Inflammatory macrophage treated with lipopolysaccharide for 4 hours (primary cell): ENCODE measurements at places on chromosomes 1 and 21.

DNA sequence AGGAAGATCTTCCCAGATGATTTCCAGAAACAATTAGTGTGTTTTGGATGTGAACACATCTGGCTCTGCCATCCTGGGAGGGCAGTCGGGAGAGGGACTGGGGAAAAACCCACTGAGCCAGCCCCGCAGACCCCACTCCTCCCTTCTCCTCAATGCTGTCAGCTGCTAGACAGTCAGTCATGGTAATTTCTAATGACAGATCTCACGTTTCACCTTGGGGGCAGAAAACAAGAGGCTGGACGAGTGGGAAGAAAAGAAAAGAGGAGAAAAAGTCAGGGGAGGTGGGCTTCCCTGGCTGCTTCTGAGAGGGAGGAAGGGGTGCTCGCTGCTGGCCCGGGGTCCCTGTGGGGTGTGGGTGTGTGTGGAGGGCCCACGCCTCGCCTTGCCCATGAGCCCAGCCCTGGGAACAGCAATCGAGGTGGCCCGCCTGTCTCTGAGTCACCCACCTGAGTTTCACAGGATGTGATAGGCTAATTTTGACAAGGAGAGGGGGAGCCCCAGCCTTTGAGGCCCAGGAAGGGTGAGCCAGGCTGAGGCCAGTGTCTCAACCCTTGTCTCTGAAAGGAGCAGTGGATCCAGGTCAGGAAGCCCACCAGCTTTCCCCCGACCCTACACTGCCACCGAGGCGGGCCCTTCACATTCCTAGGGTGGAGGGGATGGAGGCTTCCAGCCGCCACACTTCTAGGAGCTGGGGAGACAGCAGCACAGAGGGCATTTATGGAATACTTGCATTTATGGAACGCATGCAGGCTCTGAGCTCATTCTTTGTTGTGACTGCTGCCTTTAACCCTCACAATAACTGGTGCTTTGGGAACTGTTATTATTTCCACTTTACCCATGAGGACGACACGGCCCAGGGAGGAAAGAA is 49.1 kb upstream of the IFNLR1 start:
- no peak for DNase-seq

- peak; percentile 13 for DNase-seq
Measured at GRCh38 chr1:33219886-33220661, 36.2 kb upstream of the ZNF362 start.

DNA sequence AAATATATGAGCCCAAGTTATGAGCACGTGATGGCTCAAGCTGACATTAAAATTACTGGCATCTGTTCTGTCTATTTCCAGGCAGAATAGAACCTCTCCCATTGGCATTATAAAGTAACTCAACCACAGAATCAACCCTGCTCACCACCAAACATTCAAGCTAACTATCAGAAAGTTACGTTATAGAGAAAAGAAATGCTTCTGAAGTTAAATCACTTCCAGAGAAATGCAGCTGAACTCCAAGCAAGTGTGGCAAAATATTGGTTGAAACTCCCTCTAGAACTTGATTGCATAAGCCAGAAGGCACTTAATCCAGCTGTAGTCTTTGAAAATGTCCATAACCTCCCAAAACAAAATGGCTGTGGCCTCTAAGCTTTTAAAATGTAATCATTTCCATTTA is 36.2 kb upstream of the UBE2U start:
- no peak for DNase-seq

- no peak for DNase-seq
Measured at GRCh38 chr1:158101927-158102326, 78.8 kb upstream of the CD1D start.

DNA sequence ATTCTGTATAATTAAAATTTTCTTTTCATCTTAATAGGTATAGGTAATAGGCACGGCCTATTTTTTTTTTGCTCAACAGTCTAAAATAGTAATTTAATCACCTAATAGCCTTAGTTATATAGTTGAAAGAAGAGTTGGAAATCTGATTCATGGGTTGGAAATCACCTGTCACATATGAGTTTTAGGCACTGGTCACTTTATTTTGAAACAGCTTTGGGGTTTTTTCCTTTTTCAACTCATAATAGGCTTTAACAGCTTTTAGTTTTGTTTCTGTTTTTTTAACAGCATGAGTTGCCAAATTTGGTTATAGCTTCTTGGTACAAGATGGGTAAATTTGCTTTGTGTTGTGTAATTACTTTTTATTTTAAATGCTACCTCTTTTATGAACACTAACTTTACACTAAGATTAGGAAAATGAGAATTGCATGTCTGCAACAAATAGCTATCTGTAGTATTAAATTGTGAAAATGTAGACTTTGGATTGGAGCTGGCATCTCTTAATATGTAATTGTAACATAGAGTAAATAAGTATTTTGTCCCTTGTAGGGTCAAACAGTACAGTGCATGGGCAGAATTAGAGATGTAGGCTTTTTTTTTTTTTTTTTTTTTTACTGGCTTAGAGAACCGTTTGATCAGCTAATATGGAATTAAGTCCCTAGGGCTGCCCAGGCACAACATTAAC is 109.8 kb downstream of the OSBPL9 start:
- DNase-seq: peak; percentile 96

GRCh38 chr21:32216293-32216692 is 62.6 kb downstream of the MIS18A start:
- no peak for DNase-seq

DNA sequence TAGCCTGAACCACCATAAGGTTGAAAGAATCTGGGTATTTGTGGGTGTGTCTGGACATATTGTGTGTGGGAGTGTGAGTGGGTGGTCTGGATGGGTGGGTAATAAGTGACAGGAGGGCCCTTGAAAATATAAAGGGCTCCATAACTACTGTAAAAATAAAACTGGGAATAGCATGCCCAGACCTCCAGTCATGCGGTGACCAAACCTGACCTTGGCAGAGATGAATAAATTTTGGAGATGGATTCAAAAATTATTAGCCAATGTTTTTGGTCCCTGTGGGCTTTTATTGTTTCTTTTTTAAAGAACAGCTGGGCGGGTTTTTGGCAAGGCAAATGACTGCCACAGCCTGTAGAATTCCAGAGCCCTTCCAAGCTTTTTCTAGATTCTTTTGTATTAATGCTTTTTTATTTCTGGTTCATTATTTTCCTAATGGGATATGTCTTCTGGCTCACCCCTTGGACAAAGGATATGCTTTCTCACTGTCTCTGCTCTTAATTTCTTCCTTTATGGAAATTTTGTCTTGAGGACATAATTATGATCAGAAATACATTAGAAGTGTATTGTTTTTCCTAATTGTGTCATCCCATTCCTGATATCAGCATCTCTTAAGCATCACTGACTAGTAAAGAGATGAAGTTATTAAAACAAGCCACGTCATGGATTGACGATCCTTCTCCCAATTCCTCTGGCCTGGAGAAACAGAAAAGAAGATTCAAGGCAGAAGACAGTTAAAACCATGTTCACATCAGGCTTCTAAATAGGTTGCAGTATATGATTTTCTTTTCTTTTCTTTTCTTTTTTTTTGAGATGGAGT is 69.5 kb downstream of the NTMT2 start:
- DNase-seq: no peak

DNA sequence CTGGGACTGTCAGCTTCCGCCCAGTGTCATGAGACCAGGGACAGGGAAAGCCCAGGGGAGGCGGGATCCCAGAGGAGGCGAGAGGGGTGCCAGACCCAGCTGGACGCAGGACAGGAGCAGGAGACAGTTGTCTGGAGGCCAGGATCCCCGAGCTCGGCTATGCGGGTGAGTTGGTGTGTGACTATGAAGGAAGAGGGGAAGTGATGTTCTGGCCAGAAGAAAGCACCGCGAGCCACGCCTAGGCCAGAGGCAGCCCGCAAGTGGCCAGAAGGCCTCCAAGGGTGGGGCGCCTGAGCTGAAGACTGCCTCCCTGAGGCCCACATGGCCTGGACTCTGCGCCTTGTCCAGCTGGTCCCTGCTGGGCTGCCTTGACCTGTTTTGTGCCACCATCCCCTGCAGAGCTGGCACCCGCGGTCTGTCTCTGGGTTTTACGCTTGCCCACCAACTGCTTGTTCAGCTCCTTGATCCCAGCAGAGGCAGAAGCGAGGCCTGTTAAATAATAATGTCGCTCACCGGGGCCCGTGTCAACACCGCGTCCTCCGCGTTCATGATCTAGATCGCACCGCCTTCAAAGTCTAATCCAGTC is 85.2 kb upstream of the ACTL8 start:
- DNase-seq: no peak

- DNase-seq: no peak
Measured at GRCh38 chr1:68225781-68226180, 6.5 kb downstream of the WLS start.
